Stimulated activated CD4-positive, alpha-beta T cell treated with anti-CD3 and anti-CD28 coated beads, Interleukin-1b, Interleukin-23, amount 100 ng/mL, for 24 hours (primary cell): ENCODE measurements at places on chromosomes 13 and 19.

DNA sequence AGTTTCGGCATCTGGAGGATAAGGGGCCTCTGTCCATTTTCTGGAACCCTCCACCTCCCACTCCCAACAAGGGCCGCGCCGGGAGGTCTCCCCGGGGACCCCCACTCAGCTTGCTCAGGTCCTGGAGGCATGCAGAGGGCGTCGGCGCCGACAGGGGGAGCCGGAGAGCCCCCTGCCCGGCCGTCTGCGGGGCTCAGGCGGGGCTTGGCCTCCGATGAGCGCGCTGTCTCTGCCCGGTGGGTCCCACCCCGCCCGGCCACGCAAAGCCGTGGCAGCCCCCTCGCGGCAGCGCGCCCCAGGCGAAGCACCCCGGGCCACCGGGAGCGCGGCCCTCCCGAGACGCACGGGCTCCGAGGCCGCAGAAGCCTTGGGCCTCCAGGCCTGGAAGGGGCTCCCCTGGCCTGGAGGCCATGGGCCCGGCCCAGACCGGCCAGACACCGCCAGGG lies 149.7 kb upstream of the ZNF536 start:
- no peak for DNase-seq

DNA sequence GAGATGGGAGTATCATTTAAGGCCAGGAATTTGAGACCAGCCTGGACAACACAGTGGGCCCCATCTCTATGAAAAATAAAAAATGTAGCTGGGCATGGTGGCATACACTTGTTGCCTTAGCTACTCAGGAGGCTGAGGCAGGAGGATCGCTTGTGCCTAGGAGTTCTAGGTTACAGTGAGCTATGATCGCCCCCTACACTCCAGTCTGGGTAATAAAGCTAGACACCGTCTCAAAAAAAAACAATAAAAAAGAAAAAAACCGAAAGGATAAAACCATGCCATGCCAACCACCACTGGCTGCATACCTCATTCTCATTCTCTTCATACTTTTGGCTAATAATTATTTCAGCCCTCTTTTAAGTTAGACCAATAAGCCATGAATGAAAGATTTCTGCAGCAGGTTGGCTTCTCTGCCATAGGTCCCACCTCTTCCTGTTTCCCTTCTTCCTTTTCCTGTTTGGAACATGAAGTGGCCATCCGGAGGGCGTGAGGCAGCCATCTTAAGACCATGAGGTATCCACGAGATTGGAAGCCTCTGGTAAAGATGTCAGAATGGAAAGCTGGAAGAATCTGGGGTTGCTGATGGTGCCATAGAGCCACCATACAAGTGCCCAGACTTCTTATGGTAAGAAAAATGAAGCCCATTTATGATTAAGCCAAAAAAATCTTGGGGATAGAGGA lies 171.3 kb downstream of the CACNA1A start:
- no peak for DNase-seq

- no peak for DNase-seq
These were observed 17.8 kb upstream of the ADGRE5 start for GRCh38 chr19:14363183-14364097.

GRCh38 chr13:73467125-73467524 lies 408.3 kb downstream of the KLF5 start:
- no peak for DNase-seq

DNA sequence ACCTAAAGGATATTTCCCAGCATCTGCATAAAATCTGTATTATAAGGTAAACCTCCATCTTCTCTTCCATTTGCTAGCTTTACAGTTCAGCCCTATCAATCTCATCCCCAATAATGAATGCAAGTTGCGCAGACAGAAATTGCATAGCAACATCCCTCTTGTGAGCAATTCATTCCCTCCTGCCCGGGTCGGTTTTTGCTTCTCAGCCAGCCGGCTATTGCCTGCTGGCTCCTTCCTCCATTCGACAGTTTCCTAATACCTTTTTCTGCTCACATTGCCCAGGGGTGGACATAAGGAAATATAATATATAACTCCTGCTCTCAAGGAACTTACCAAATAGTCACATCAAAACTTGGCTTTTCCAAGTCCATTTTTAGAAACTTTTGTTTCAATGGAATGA lies 125.2 kb downstream of the FGF9 start:
- DNase-seq = no peak

- no peak for DNase-seq
These were observed 157.8 kb downstream of the TNFSF13B start for GRCh38 chr13:108427355-108427754.

- no peak for DNase-seq
These were observed 33.1 kb downstream of the MYO16 start for GRCh38 chr13:108662528-108662927.

DNA sequence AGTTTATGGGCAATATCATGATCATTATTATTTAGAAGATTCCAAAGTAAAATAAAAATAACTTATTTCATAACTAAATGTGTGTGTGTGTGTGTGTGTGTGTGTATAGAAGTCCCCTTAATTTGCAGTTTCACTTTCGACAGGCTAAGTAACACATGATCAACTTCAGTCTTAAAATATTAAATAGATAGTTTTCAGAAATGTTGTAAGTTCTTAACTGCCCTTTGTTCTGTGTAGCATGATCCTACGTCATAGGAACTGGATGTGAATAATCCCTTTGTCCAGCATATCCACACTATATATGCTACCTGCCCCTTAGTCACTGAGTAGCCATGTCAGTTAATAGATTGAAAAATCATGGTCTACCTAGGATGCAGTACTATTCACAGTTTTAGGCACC lies 1863.5 kb upstream of the PCDH20 start:
- DNase-seq = no peak

DNA sequence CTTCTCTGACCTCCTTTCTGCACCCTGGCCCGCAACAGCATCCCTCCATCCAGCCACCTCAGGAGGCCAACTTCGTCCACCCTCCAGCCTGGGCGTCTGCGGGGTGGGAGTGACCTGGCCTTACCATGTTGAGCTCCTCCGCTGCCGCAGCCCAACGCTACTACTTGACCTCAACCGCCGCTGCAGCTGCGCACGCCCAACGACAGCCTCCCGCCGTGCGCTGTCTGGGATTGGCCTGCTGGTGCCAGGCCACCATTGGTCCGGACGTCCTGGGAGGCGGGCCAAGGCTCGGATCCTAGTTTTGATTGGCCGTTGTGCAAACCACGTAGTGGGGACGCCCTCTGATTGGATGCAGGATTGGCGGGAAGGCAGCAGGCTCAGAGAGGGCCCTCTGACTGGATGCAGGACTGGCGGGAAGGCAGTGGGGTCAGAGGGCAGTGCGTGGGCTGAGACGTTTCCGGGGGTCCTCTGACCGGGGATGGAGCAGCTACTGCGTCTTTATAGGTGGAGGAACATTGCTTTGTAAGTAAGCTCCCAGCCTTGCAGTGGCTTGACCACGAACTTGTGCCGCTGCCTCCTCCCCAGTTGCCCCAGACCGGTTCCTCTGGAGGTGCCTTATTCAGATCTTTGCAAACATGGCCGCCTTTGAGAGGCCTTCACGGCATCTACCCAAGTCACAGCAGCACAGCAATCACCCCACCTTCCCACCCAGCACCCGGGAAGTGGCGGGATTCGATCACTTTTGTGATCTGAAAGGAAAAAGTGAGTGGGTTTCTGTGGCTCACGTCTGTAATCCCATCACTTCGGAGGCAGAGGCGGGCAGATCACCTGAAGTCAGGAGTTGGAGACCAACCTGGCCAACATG lies at the start of gene TUBA3C:
Gene TUBA3C, minus strand, starts transcription at position 204 of the 865 bp plus-strand sequence. Its CDS starts 77 bp downstream, at position 127.
- DNase-seq = no peak

- no peak for DNase-seq
These were observed 5.6 kb downstream of the PDX1 start for GRCh38 chr13:27925220-27925991.

DNA sequence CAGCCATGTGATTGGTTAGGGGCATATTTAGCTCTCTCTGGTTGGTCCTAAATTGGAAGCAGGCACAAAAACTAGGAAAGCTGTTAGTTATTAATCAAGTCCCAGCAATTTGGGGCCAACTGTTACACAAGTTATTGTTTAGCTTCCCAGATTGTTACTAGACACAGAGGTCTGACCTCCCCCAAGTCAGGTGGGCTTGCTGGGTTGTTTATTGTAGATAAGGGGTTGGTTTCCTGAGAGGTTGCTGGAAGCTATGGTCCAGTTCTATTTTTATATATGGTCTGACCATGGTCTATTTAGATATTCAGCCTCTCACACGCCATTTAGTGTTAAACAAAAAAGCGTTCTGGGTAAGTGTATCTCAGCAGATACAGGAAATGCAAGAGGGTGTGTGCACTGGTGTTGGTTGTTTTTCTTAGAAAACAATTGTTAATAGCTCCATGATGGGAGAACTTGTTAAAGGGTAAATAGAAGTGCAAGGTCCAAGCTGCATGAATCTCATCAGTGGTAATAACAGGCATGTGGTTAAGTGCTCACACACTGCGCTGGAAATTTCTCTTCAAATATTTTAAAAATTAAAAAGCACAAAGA lies 150.0 kb downstream of the RAP2A start:
- no peak for DNase-seq

- DNase-seq = no peak
These were observed 195.3 kb downstream of the B3GLCT start for GRCh38 chr13:31395090-31395489.

- no peak for DNase-seq
These were observed 2.3 kb upstream of the EIF3G start for GRCh38 chr19:10122045-10122444.

- DNase-seq = no peak
These were observed 84.0 kb downstream of the ATP11A start for GRCh38 chr13:112773601-112774447.

- DNase-seq = no peak
These were observed 25.4 kb downstream of the ZNF558 start for GRCh38 chr19:8806661-8807060.

- DNase-seq = no peak
These were observed 136.3 kb upstream of the CSNK1A1L start for GRCh38 chr13:37241786-37242185.

GRCh38 chr13:99995589-99996380 lies 14.2 kb downstream of the ZIC2 start:
- no peak for DNase-seq

GRCh38 chr19:42422092-42422900 lies 4.9 kb downstream of the LIPE start:
- DNase-seq = no peak

DNA sequence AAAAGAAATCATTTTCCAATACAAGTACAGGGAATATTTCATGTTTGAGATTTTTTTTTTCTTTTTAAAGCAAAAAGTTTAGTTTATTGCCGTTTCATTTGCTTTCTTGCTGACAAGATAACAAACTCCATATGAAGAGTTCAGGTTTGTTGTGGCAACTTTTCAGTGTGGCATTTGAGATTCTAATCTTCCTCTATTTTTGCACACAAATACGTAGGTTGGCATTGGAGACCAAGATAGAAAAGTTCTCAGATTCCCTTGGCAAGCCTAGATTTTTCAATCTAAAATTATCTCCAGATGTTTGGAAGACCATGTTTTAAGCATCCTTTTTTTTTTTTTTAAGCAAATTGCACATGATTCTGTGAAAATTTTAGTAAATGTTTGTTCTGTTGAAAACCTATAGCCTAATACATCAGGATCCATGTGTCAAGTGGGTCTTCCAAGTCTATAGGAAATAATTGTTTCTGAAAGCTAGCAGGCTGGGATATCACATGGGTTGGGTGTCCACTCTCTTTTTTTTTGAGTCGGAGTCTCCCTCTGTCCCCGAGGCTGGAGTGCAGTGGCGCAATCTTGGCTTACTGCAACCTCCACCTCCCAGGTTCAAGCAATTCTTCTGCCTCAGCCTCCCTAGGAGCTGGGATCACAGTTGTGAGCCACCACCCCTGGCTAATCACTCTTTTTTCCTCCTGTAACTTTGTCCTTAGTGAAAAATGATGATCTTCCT lies 2.6 kb downstream of the GARRE1 start:
- DNase-seq = no peak

DNA sequence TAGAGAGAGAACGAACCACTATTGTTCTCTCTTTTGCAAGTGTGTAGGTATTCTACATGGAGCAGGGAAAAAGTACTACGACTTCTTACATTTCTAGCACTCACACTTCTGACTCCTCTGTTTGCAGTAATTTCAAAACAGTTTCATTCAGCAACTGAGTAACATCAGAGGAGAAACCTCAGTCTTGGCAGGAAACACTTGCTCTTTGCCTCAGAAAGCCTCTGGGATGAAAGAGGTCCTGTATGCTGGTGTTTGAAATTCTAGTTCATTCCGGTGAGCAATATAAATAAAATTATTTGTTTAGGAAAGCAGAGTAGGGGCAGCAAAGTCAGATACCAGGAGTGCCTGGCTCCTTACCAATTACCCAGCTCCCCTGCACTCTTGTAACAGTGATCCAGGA lies 595.5 kb downstream of the TBC1D4 start:
- no peak for DNase-seq

- no peak for DNase-seq
These were observed 4.3 kb upstream of the RLN3 start for GRCh38 chr19:14023404-14024235.

DNA sequence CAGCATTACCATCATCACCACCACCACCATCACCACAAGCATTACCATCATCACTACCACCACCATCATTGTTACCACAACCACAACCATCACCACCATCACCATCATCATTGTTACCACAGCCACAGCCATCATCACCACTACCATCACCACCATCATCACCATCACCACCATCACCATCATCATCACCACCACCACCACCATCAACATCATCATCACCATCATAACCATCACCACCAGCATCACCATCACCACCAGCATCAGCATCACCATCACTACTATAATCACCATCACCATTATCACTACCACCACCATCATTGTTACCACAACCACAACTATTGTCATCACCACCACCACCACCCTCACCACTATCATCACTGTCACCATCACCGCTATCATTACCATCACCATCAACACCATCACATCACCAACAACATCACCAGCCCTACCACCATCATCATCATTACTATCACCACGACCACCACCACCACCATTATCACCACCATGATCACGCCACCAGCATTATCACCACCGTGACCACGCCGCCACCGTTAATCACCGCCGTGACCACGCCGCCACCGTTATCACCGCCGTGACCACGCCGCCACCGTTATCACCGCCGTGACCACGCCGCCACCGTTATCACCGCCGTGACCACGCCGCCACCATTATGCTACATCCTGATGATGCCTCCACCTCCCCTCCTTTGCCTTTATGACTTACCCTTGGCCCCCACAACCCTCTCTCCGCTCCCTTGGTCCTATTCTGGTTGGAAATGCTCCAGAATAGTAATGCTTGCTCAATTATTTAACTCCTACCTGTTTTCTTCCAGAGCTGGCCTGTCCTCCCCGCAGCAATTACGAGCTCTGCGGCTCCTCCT lies 10.0 kb upstream of the FXYD3 start:
- no peak for DNase-seq

- DNase-seq = no peak
These were observed 23.5 kb upstream of the MIER2 start for GRCh38 chr19:367963-368629.

- no peak for DNase-seq
These were observed 14.3 kb downstream of the IGSF23 start for GRCh38 chr19:44627631-44628030.
